ENCODE measurements at places on chromosomes 5 and 9.

DNA sequence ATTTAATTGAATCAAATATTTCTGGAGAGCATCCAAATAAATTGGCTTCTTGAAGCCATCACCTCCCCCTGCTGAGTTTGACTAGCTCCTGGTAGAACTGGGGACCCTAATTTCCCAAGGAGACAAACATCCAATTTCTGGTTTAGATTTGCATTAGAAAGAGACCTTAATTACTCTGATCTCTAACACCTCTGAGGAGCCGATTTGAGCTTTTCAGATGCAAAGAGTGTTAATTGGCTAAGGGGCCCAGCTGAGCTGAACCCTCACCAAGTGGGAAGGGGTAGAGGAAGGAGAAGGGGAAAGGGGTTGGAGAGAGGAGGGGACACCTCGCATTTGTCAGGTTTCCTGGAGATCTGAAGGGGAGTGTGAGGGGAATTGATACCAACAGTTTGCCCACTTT, 145.4 kb upstream of the SHB start:
- no peak for DNase-seq

GRCh38 chr5:177495243-177496060, 2.0 kb downstream of the PDLIM7 start:
- no peak for DNase-seq

DNA sequence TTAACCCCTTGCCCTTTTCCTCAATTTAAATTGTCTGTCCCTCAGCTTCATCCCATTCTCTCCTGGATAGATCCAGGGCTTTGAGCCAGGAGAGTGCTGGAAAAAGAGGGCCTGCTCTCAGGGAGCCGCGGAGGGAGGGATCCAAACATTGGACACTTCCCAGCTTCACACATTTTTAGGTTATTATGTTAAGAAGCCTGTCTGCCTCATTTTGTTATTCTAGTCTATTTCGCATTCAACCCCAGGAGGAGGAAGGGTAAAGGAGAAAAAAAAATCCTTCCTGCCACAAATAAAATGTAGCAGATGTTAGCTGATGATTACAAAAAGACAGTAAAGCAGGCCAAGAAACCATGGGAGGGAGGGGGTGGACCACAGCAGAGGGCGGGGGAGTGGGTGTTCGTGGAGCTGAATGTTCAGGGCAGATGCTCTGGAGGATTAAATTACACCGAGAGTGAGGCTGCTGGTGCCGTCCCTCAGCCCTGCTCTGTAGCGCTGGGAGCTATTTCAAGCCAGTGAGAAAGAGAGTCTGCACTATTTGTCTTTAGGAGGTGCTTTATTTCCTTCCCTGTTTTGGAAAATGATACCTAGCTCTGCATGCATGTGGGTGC, 60.6 kb upstream of the ZFR start:
- DNase-seq, result no peak

GRCh38 chr5:170404398-170404797, 15.2 kb upstream of the KCNMB1 start:
- no peak for DNase-seq
